ENCODE measurements at places on chromosomes 1 and 21.

DNA sequence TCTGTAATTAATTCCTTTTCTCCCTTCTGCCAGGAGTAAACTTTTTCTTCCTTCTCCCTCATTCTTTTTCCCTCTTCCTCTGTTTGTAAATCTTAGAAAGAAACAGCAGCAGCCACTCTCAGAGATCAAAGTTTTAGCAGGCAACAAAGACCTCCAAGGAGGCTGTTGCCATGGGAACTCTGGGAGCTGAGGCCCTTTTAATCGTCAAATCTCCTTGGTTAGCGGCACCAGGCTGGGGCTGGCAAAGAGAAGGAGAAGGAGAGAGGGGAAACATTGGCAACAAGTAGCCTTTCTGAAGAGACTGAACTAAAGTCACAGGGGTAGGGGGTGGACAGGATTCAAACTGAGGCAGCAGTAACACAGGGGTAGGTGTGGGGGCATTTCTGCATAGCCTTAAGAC lies 25.2 kb downstream of the ILDR2 start:
- DNase-seq: no peak

GRCh38 chr21:34945288-34945687 lies 103.8 kb downstream of the RUNX1 start:
- DNase-seq: no peak

GRCh38 chr1:58802640-58803399 lies 19.0 kb upstream of the JUN start:
- no peak for DNase-seq

GRCh38 chr1:6969762-6970161 lies 184.5 kb downstream of the CAMTA1 start:
- DNase-seq: no peak

- no peak for DNase-seq
Observed at GRCh38 chr21:37300114-37300751, 33.1 kb upstream of the VPS26C start.

DNA sequence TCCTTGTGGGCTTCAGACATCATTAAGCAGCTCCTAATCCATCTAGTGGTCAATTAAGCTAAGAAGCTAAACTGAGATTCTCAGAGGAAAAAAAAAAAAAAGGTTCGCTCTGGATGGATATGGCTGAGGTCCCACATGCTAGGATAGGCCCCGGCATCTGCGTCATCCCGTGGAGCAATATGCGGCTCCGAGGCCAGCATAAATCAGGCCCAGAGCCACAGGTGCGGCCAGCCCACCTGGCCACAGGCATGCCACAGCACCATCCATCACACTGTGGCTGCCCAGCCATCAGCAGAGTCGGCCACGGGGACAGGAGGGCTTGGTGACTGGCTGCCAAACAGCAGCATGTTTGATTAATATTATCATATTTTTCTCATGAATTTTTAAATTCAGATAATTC lies 106.9 kb upstream of the TIAM1 start:
- no peak for DNase-seq

DNA sequence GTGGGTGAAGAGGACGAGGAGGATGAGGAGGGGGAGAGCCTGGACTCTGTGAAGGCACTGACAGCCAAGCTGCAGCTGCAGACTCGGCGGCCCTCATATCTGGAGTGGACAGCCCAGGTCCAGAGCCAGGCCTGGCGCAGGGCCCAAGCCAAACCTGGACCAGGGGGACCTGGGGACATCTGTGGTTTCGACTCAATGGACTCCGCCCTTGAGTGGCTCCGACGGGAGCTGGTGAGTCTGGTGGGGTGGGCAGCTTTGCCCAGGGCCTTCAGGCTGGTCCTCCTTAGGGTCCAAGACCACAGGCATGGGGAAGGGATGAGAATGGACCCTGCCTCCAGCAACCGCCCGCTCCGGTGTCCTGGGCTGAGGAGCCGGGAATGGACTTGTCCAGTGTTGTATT lies 430 bp downstream of the FAM167B start:
- DNase-seq: no peak

Data from RWPE1 (cell line).